Activated T-helper 2 cell treated with anti-CD3 and anti-CD28 coated beads, Interferon-gamma antibody, Interleukin-2, Interleukin-4, amounts not matched to agents 10 μg/mL and 5 μg/mL and 100 μg/mL, durations not matched to agents 14 hours and 24 hours and 36 hours (primary cell): ENCODE measurements at places on chromosomes 7 and 10. TPM values are rescaled to one million over a fixed set of nuclear protein-coding genes. Genes with fewer than 3 reads are reported as not detected.
A peak's percentile ranks its signal among the peaks of the same experiment; 100 is the strongest.

- no peak overlapping the region for H3K27ac ChIP-seq
- no peak for DNase-seq
- no peaks in the 10 kb centered on the region for H3K36me3 ChIP-seq
- H3K4me1 ChIP-seq = no peaks in the 10 kb centered on the region
- H3K27me3 ChIP-seq = peaks cover 23% of the 10 kb centered on the region
- H3K4me3 ChIP-seq = no peak overlapping the region
These were observed 85.1 kb downstream of the CPED1 start for GRCh38 chr7:121073463-121074099.

- peaks cover 2% of the 10 kb centered on the region for H3K36me3 ChIP-seq
- no peak overlapping the region for H3K27ac ChIP-seq
- H3K27me3 ChIP-seq = no peaks in the 10 kb centered on the region
- H3K4me3 ChIP-seq = no peak overlapping the region
These were observed 135.7 kb upstream of the GDF10 start for GRCh38 chr10:47164126-47164799.

GRCh38 chr7:130275826-130276297 is 9.2 kb downstream of the CPA2 start:
- H3K27ac ChIP-seq = peak overlapping the region; percentile 51
- H3K4me3 ChIP-seq = no peak overlapping the region
- DNase-seq = no peak
- H3K36me3 ChIP-seq = no peaks in the 10 kb centered on the region

DNA sequence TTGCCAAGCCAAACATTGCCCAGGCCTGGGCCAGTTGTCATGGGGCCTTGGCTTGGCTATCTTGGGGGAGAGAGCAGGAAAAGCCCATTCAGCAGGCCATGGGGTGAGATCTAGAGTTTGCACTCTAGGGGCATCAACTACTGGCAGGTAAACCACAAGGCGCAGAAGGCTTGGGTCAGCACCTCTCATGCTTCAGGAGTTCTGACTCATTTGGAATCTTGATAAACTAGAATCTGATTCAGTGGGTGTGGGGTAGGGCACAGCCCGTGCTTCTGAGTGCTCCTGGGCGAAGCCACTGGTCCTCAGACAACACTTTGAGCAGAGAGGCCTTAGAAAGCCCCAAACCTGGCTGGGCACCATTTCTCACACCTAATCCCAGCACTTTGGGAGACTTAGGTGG is 81.1 kb downstream of the RGS10 start:
- DNase-seq = no peak
- no peaks in the 10 kb centered on the region for H3K27me3 ChIP-seq
- H3K27ac ChIP-seq = no peak overlapping the region
- H3K4me1 ChIP-seq = peaks cover 5% of the 10 kb centered on the region
- no peak overlapping the region for H3K4me3 ChIP-seq
- H3K36me3 ChIP-seq = no peaks in the 10 kb centered on the region

DNA sequence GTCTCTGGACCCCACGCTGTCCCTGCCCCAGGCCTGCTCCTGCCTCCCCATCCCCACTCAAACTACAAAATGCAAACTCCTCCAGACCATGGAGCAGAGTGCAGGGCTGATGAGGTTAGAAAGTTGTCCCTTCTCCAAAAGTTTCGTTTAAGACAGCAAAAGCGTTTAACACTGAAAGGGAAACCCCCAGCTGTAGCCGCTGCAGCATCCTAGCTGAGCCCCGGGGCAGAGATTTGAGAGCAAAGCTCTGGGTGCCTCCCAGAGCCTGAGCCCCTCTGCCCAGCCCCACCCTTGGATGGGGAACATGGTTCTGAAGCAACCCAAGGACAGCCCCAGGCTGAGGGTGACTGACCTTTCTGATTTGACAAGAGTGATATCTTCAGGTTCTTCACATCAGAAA is 52.8 kb upstream of the ENO4 start:
- H3K27me3 ChIP-seq = peaks cover 2% of the 10 kb centered on the region
- H3K27ac ChIP-seq = no peak overlapping the region
- H3K36me3 ChIP-seq = no peaks in the 10 kb centered on the region
- H3K4me1 ChIP-seq = peaks cover 4% of the 10 kb centered on the region

GRCh38 chr7:28926871-28927597 is 31.1 kb downstream of the TRIL start:
- DNase-seq = peak; percentile 46
- H3K27me3 ChIP-seq = peaks cover 26% of the 10 kb centered on the region
- no peak overlapping the region for H3K27ac ChIP-seq
- H3K4me3 ChIP-seq = peak overlapping the region; percentile 70

GRCh38 chr10:35640951-35641675 is 983 bp downstream of the FZD8 start:
- peaks cover 18% of the 10 kb centered on the region for H3K4me1 ChIP-seq
- H3K27ac ChIP-seq = no peak overlapping the region
- peaks cover 62% of the 10 kb centered on the region for H3K27me3 ChIP-seq
- peak; percentile 50 for DNase-seq
- H3K36me3 ChIP-seq = no peaks in the 10 kb centered on the region
- H3K4me3 ChIP-seq = peak overlapping the region; percentile 74

DNA sequence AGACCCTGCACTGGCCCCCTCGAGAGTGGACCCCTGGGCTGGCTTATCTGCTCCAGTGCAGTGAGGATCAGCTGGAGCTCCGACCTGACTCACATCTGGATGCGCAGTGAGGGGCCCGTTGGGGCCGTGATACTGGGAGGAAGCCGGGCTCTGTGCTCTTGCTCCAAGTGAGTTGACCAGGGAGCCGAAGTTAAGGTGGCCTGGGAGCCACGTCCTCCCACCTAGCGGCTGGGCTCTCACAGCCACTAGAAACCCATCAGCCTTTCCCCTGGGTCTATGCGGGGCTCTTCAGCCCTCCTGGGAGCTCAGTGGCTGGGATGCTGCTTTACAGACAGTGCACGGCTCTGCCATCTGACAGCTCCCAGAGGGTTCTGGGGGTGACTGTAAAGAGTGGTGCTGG is 9.1 kb downstream of the ALKBH4 start:
- no peaks in the 10 kb centered on the region for H3K27me3 ChIP-seq
- H3K4me3 ChIP-seq = no peak overlapping the region
- H3K36me3 ChIP-seq = peaks cover 18% of the 10 kb centered on the region
- no peaks in the 10 kb centered on the region for H3K4me1 ChIP-seq
- H3K27ac ChIP-seq = no peak overlapping the region

DNA sequence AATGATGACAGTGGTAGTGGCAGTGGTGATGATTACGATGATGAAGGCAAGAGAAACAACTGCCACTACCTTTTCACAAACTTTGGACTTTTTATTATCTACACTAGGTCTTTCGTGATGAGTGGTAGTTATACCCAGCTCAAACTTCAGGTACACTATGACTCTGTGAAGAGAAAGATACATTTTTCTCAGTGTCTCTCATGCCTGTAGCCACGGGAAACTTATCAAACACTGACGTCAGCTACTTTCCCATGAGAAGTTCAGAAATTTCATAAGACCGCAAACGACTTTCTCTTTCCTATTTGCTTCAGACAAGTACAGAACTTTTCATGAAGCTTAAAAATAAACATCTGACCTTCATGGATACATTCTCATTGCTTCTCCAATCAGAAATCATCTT is 57.0 kb downstream of the CALD1 start:
- H3K4me3 ChIP-seq = no peak overlapping the region
- H3K27ac ChIP-seq = no peak overlapping the region
- H3K4me1 ChIP-seq = no peaks in the 10 kb centered on the region
- no peaks in the 10 kb centered on the region for H3K27me3 ChIP-seq

- H3K27ac ChIP-seq = no peak overlapping the region
- no peaks in the 10 kb centered on the region for H3K4me1 ChIP-seq
- H3K27me3 ChIP-seq = peaks cover 14% of the 10 kb centered on the region
- no peaks in the 10 kb centered on the region for H3K36me3 ChIP-seq
- no peak for DNase-seq
These were observed 8.9 kb downstream of the HOXA4 start for GRCh38 chr7:27121684-27122076.

GRCh38 chr10:80104066-80104926 is 25.8 kb downstream of the TMEM254 start:
- peaks cover 3% of the 10 kb centered on the region for H3K36me3 ChIP-seq
- H3K27ac ChIP-seq = no peak overlapping the region
- H3K4me1 ChIP-seq = peaks cover 9% of the 10 kb centered on the region
- no peak for DNase-seq
- no peak overlapping the region for H3K4me3 ChIP-seq

DNA sequence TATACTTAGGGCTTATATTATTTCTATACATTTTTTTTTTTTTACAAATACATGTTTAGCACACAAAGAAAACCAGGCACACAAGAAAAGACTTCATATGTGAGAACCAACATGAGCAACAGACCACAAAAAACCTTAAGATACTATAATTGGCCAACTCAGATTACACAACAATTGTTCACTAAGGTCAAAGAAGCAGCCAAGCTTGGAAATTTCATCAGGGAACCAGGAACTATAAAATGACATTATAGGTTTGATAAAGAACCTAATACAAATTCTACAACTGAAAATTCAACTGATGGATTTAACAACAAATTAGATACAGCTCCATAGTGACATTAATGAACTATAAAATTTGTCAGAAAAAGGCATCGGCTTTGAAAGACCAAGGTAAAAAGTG is 4.4 kb upstream of the LUC7L2 start:
- no peak overlapping the region for H3K4me3 ChIP-seq
- peaks cover 35% of the 10 kb centered on the region for H3K36me3 ChIP-seq
- peaks cover 18% of the 10 kb centered on the region for H3K4me1 ChIP-seq
- no peak overlapping the region for H3K27ac ChIP-seq
- no peaks in the 10 kb centered on the region for H3K27me3 ChIP-seq

DNA sequence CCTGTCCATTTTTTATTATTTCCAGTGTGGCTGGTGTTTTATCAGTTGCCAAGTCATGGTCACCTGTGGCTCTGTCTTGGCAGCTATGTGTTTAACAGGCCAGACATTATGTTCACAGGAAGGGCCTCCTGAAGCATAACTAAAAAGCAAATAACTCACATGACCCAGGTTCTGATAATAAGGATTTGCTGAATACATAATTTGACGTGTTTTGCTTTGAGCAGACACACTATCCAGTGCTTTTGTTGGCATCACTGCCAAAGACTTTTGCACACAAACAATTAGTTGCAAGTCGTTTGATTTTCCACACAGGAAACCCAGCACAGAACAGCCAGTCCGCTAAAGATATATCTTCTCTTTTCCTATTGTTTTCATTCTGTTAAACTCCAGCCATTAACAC is 173.6 kb downstream of the ARL4A start:
- H3K4me3 ChIP-seq = no peak overlapping the region
- H3K36me3 ChIP-seq = no peaks in the 10 kb centered on the region
- DNase-seq = no peak
- no peaks in the 10 kb centered on the region for H3K27me3 ChIP-seq

- peaks cover 11% of the 10 kb centered on the region for H3K27me3 ChIP-seq
- H3K36me3 ChIP-seq = no peaks in the 10 kb centered on the region
- no peak for DNase-seq
- H3K4me3 ChIP-seq = no peak overlapping the region
- H3K27ac ChIP-seq = no peak overlapping the region
- no peaks in the 10 kb centered on the region for H3K4me1 ChIP-seq
These were observed 90.2 kb downstream of the IPMK start for GRCh38 chr10:58177362-58177947.

GRCh38 chr10:4265964-4266363 is 481.0 kb upstream of the KLF6 start:
- H3K27me3 ChIP-seq = peaks cover 12% of the 10 kb centered on the region
- H3K4me3 ChIP-seq = no peak overlapping the region
- no peak overlapping the region for H3K27ac ChIP-seq

DNA sequence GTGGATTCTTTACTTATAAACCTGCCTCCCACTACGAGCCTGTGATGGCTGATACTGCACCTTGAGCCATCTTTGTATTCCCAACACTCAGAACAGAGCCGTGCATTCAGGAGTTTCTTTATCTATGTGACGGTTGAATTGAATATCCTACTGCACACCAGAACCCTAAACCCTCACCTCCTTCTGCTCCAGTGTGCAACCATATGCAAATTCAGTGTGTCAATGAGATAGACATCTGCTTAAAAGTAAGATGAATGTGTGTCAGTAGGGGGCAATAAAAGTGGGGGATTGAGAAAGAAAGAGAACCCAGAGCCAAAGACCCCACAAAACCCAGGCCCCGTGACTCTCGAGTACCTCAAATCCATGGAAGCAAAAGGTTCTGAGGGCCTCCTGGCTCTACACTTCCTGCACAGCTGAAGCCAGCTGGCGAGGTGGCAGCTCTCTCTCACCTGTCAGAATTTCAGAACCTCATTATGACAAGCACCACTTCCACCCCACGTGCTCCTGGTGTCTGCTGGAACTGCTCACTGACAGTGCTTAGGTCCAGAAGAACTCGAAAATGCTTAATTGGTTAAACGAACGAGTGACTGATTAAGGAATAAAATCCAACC is 143.3 kb upstream of the GPR26 start:
- no peaks in the 10 kb centered on the region for H3K27me3 ChIP-seq
- no peak overlapping the region for H3K4me3 ChIP-seq
- DNase-seq = no peak
- H3K4me1 ChIP-seq = no peaks in the 10 kb centered on the region
- no peaks in the 10 kb centered on the region for H3K36me3 ChIP-seq

DNA sequence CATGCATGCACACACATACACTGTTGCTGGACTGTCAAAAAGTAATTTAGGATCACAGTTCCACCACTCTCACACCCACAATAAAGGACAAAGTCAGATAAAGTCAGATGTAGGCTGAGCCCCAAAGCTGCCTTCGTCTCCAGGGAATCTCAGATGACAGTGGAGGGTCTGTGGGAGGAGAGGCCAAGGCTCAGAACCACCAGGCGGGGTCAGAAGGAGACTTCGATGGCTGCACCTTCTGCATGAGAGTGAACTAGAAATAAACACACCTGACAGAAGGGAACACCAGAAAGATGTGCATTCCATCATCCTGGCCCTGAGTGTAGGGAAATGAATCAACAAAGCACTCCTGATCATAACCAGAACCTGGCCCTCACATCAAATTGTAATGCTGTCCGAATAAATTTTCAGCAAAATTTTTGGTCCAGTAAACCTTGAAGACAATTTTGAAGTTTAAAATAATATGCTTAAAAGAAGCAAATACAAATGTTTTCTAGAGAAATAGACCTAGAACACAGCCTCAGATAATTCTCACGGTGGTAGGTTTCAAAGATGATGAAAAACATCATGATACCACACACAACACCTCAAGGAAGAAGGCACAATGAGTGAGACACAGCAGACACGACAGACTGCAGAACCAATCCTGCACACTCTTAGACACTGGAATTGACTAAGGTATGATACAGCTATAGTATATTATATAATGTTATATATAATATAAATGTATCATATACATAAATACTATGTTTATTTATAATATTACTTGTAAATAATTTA is 269.8 kb upstream of the KLF6 start:
- peaks cover 3% of the 10 kb centered on the region for H3K27me3 ChIP-seq
- no peak for DNase-seq
- H3K27ac ChIP-seq = no peak overlapping the region
- H3K4me3 ChIP-seq = no peak overlapping the region

The WNT8B gene
- 0.14 and 0.21 TPM in 2 replicates for total RNA-seq

The C1QL3 gene
- total RNA-seq = 0.07 and 0.14 TPM in 2 replicates

The CABCOCO1 gene
- total RNA-seq = not detected in 2 replicates
